ENCODE measurements at places on chromosomes 7 and 10.

- DNase-seq: peak; percentile 97
Measured at GRCh38 chr10:24483701-24484100, 240.0 kb downstream of the ARHGAP21 start.

DNA sequence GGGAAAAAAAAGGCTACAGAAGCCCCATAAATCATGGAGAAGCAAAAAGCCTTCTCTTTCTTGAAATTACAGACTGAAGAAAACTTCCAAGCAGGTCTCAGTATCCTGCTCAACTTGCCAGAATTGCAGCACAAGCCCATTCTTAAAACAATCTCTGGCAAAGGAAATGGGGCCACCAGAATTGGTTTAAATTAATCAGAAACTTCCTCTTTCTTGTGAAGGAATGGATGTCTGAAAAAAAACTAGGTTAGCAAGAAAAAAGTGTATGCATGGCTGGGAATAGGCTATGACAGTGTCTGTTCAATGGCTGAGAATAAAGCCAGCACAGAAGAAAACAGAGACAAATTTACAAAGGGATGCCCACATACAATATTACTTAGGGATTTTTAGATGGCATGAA is 59.1 kb downstream of the TFEC start:
- no peak for DNase-seq

- DNase-seq: no peak
Measured at GRCh38 chr10:132165416-132165980, 21.2 kb upstream of the DPYSL4 start.

GRCh38 chr10:120262857-120263547 is 194.0 kb upstream of the PLPP4 start:
- peak; percentile 11 for DNase-seq

- DNase-seq: no peak
Measured at GRCh38 chr10:1379601-1380000, 323.4 kb downstream of the WDR37 start.
